Endothelial cell of umbilical vein (primary cell): ENCODE measurements at places on chromosomes 5 and 9. TPM values are rescaled to one million over a fixed set of nuclear protein-coding genes. Genes with fewer than 3 reads are reported as not detected.

HSPB3 gene
- polyA plus RNA-seq = not detected in 2 replicates

PLPPR1 gene
- 0.30 and 0.50 TPM in 2 replicates for polyA plus RNA-seq

FBXO38 gene
- polyA plus RNA-seq = 15.0 and 18.6 TPM in 2 replicates

SPATA31A5 gene
- polyA plus RNA-seq = not detected in 2 replicates

CSF2 gene
- not detected in 2 replicates for polyA plus RNA-seq

SPATA31E1 gene
- not detected in 2 replicates for polyA plus RNA-seq

DAB2IP gene
- polyA plus RNA-seq = 29.2 and 29.9 TPM in 2 replicates

FSD1L gene
- polyA plus RNA-seq = 0.53 and 0.69 TPM in 2 replicates

SNX18 gene
- polyA plus RNA-seq = 11.8 and 15.9 TPM in 2 replicates

NOXA1 gene
- 0.40 and 0.51 TPM in 2 replicates for polyA plus RNA-seq

CERCAM gene
- 77.8 and 105 TPM in 2 replicates for polyA plus RNA-seq

ACOT12 gene
- not detected in 2 replicates for polyA plus RNA-seq

SPINK13 gene
- polyA plus RNA-seq = not detected in 2 replicates

PALM2AKAP2 gene
- polyA plus RNA-seq = 0.01 and 0.03 TPM in 2 replicates

PCDHGA7 gene
- 0.68 and 0.84 TPM in 2 replicates for polyA plus RNA-seq

TNFSF8 gene
- not detected in 2 replicates for polyA plus RNA-seq

PCDHGC5 gene
- polyA plus RNA-seq = 0.21 and 0.48 TPM in 2 replicates

SHISAL2B gene
- not detected in 2 replicates for polyA plus RNA-seq

SNCAIP gene
- 12.0 and 13.1 TPM in 2 replicates for polyA plus RNA-seq

INSL6 gene
- polyA plus RNA-seq = not detected in 2 replicates

FBXL7 gene
- polyA plus RNA-seq = 23.5 and 24.1 TPM in 2 replicates

SLC6A7 gene
- polyA plus RNA-seq = not detected in 2 replicates

GRXCR2 gene
- polyA plus RNA-seq = not detected in 2 replicates

SERF1B gene
- 20.4 and 32.5 TPM in 2 replicates for polyA plus RNA-seq

DOCK2 gene
- polyA plus RNA-seq = 0.37 and 0.62 TPM in 2 replicates

CARTPT gene
- polyA plus RNA-seq = not detected in 2 replicates

SELENOP gene
- polyA plus RNA-seq = 0.22 and 0.35 TPM in 2 replicates

REEP2 gene
- 4.8 and 5.3 TPM in 2 replicates for polyA plus RNA-seq

DMRT2 gene
- polyA plus RNA-seq = not detected in 2 replicates

PCDHA8 gene
- polyA plus RNA-seq = not detected in 2 replicates

IL3 gene
- not detected in 2 replicates for polyA plus RNA-seq

FRMD3 gene
- 2.0 and 3.0 TPM in 2 replicates for polyA plus RNA-seq

NPR3 gene
- polyA plus RNA-seq = 0.01 and 0.03 TPM in 2 replicates

EDIL3 gene
- 6.5 and 9.1 TPM in 2 replicates for polyA plus RNA-seq
